ENCODE measurements at places on chromosomes 4 and X.

- DNase-seq = no peak
Observed at GRCh38 chr4:37836274-37836673, 9.8 kb downstream of the PGM2 start.

GRCh38 chrX:47093248-47093647, 15.0 kb downstream of the RGN start:
- DNase-seq = no peak

DNA sequence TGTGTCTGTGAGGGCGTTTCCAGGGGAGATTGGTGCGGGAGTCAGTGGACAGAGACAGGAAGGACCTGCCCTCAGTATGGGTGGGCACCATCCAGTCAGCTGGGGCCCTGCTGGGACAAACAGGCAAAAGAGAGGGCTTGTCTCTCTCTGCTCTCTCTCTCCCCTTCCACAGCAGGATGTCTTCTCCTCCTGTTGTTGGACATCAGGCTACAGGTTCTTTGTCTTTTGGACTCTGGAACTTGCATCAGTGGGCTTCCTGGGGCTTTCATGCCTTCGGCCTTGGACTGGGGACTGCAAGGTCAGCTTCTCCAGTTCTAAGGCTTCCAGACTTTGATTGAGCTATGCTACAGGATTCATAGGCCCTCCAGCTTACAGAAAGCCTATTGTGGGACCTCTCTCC, 59.6 kb downstream of the ADGRA3 start:
- no peak for DNase-seq

- DNase-seq = no peak
Observed at GRCh38 chr4:94939791-94940519, 182.2 kb downstream of the BMPR1B start.

DNA sequence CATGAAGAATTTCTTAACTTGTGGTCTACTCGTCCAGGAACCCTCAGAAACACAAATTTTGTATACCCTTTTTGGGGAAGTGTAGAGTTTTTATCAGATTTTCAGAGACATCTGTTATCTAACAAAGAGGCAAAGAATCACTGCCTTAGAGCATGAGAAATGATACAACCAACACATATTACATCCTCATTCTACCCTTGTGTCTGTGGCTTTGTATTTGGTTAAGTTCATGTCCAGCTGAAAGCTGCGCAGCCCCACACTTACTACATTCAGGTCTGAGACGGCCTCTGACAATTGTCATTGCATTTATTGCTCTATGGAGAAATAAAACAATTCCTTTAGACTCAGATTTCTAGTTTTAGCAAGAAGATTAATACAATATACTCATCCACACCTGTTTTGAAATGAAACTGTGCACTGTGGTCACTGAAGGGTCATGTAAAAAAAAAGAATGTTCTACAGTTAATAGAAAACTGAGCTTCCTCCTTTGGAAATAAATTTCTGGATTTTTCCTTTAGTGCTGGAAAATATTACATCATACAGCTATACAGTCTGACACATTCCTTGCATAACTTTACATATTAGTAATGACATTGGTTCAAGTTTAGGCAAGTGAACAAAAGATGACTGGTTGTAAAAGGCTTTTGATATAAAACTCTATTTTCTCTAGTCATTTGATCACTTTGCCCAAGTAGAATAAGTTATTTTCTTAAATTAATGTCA, 39.8 kb downstream of the GLRB start:
- DNase-seq = no peak

DNA sequence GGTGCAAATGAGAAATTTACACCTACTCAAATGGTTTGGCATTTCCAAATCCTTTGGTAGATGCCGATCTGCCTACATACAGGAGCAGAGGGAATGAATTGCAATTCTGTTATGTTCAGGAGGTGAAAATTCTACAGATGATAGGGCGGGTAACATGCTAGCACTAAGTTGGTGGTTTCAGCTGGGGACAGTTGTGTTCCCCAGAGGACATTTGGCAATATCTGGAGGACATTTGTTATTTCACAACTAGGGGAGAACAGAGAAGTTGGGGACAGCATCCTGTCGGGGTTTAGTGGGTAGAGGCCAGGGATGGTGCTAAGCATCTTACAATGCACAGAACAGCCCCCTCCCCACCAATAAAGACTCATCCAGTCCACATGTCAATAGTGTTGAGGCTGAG, 96.5 kb upstream of the PUDP start:
- no peak for DNase-seq

- no peak for DNase-seq
Observed at GRCh38 chr4:63325140-63325539, 1084.1 kb downstream of the TECRL start.

DNA sequence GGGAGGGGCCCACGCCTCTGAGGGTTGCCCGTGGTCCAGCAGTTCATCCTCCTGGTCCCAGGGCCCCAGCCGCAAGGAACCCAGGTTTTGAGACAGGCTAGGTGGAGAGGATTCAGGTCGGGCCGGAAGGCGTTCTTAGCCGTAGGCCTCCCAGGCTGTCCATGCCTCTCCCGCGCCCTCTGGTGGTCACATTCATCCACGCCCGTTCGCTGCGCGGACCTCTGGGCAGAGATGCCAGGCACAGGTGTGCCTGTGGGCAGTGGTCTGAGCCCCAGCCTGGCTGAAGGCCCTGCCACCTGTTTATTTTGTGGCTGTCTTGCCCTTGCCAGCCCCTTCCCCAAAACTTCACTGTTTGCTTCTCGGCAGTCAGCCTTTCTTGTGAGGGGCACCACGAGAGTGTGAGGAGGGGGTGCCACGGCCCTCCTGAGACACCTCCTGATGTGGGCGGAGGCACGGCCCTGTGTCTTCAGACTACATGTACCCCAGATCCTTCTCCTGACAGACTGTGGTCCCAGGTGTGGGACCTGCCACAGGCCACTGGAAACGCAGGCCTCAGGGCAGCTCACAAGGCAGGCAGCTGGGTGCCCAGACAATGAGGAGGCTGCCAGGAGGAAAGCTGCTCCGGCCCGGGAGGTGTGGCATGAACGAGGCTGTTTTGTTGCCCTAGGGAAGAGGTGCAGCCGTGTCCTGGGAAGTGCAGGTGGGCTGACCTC, 5.0 kb downstream of the UVSSA start:
- peak; percentile 54 for DNase-seq

GRCh38 chr4:70901607-70901983, 574 bp upstream of the MOB1B start:
- DNase-seq = peak; percentile 54

DNA sequence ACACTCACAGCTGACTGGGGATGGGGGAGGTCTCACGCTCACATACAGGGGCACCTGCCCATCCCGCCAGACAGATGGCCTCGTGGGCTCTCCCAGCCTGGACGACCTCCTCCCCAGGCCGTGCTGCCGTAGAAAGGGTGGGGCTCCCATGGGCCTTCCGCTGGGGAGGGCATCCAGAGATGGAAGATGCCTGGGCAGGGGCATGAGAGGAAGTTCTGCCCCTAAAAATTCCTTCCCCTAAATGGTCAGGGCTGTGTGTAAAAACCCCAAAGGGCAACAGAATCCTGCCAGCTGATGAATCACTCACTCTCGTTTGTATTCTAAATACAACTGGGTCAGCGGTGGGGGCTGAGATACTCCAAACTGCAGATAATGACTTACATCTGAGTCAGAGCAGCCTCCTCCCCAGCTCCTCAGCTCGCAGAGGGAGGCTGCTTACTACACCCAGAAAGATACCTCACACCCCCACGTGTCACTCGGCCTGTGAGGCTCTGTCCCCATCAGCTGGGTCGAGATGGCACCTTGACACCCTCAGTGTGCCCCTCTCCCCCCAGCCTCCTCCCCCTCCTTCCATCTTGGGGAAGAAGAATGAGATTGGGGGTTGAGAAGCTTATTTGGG, 10.1 kb downstream of the WDR1 start:
- DNase-seq = no peak

- DNase-seq = no peak
Observed at GRCh38 chr4:145352438-145353145, 129.1 kb upstream of the SMAD1 start.

DNA sequence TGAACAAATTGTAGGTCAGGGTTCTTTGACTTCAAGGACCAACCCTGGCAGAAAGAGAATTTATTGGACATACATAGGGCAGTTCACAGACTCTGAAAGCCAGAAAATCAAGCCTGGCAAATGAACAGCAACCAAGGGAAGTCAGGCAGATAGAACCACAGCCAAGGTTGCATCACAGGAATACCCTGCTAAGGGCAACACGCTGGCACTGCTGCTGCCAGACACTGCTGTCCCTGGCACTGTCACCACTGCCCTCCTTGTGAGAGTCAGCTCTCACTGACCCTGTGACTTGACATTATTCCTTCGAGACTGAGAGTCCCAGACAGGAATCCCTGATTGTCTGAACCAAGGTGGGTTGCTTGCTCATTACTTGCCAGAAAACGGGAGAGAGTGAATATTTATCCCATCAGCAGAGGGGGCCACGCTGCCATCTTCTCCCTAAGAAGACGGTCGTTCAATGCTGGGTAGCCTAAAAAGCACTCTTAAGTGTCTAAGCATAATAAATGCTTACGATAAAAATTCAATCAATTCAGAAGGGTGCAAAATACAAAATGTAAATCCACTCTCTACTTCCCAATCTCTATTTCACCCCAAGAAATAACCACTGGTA, 23.2 kb upstream of the PTTG2 start:
- DNase-seq = no peak

- no peak for DNase-seq
Observed at GRCh38 chr4:45063696-45064095, 337.3 kb upstream of the GNPDA2 start.

DNA sequence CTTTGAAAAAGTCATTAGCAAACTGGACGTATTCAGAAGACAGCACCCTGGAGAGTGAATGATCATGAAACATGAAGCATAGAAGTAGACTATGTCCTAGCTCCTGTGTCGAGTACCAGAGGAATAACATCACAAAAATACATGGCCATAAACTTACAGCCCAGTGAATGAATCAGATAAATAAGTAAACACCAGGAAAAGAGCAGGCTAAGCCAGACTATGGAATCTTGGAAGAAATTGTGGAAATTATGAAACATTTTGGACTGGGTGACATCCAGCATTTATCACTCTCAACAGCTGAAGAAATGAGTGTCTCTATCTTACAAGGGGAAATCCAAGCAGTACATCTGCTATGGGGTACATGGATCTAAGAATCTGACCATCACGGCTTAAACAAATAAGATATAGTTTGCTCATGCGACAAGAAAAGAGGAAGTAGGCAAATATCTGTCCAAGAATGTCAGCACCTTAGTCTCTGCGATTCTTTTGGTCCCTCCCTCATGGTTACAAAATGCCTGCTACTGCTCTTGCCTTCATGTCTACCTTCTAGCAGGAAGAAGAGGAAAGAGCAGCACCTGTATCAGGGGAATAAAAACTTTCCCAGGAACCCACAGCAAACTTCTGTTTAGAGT, 481.5 kb downstream of the BCOR start:
- DNase-seq = no peak

DNA sequence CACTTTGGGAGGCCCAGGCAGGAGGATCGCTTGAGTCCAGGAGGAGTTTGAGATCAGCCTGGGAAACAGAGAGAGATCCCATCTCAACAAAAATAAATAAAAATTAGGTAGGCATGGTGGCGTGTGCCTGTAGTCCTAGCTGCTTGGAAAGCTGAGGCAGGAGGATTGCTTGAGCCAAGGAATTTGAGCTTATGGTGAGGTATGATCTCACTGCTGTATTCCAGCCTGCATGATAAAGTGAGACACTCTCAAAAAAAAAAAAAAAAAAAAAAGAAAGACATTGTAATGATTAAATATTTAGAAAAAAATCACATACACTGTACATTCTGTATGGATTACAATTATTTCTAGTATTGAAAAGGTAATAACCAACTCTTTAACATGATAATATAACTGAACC, 87.1 kb downstream of the SLIT2 start:
- DNase-seq = no peak

DNA sequence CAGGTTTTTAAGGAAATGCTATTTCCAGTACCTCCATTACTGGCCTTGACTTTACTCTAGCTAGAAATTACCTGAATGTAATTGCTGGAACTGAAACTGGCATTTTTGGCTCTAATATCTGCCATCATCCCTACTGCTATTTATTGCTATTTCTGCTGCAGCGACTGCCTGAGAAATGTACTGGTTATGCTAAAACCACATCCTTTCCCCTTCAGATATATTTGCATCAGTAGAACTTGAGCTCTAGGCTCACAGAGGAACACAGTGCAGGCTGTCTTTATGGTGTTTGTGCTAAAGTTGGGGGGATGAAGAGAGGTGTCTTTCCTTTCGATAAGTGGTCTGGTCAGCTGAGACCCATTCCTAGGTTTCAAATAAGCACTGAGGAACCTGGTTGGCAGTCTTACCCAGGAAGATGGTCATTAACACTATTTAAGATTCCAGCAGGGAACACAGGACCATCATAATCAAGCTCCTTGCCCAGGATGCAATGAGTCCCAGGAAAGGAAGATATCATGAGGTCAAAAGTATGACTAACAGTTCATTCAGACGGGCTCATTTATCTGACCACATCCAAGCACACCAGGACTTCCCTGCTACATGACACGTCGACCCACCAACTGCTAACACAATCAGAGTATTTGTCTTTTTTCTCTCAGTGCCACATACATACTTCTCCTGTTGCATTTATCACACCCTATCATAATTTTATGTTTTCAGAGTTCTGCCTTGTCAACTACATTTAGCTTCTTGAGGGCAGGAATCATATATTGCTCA, 137.4 kb downstream of the GABRA3 start:
- DNase-seq = no peak

DNA sequence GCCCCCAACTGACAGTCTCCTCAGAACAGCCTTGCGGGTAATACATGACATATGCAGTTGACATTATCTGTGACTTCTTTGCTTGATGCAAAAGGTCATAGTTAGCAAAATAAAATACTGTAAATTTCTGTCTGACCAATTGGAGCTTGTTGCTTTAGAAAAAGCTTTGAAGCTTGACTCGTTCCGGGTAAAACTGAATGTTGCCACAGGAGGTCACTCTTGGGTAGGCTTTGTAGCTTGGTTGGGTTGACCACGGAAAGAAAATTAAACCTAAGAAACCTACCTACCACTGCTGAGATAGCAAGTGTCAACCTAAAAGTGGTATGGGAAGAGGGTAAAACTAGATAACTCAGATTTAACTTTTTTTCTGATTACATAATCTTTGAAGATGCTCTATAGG, 23.2 kb downstream of the PRPS2 start:
- DNase-seq = no peak

- no peak for DNase-seq
Observed at GRCh38 chr4:152962150-152962549, 26.0 kb downstream of the FHDC1 start.

- DNase-seq = no peak
Observed at GRCh38 chr4:25949173-25949748, 35.2 kb downstream of the SMIM20 start.

DNA sequence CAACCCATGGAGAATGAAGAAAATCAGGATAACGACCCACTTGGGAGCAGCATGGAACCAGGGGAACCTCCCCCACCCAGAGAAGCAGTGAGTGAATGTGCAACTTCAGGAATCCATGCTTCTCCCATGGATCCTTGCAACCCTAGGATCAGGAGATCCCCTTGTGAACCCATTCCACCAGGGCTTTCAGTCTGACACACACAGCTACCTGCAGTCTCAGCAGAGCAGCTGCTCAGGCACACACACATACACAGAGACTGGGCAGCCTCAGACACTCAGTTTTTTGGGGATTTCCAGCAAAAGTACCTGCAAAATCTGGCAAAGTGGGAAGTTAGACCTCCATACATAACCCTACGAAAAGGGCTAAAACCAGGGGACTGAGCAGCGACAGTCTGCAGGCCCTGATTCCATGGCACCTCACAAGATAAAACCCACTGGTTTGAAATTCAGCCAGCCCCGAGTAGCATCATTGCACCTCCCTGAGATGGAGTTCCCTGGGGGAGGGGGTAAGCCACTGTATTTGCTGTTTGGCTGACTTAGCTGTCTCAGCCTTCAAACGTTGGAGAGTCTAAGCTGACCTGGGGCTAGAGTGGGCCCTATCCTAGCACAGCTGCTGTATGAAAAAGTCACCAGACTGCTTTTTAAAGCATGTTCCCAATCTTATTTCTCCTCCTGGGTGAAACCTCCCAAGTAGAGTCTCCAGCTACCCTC, 737.5 kb upstream of the NDST4 start:
- DNase-seq = no peak

All from KG1 (cell line).